Right atrium auricular region (tissue), 2 donors: ENCODE measurements at places on chromosomes 6 and 20. TPM values are rescaled to one million over a fixed set of nuclear protein-coding genes. Genes with fewer than 3 reads are reported as not detected.

- DNase-seq, result no peak
- no peaks in the 10 kb centered on the region for H3K27me3 ChIP-seq
These were observed 44.2 kb downstream of the CHD6 start for GRCh38 chr20:41573955-41574354.

- H3K27me3 ChIP-seq, result no peaks in the 10 kb centered on the region
- no peak for DNase-seq
- H3K27ac ChIP-seq, result peak overlapping the region; percentile 40
- no peaks in the 10 kb centered on the region for H3K36me3 ChIP-seq
- H3K4me1 ChIP-seq, result no peaks in the 10 kb centered on the region
- H3K4me3 ChIP-seq, result no peak overlapping the region
These were observed 102.6 kb downstream of the CDC5L start for GRCh38 chr6:44489910-44490604.

DNA sequence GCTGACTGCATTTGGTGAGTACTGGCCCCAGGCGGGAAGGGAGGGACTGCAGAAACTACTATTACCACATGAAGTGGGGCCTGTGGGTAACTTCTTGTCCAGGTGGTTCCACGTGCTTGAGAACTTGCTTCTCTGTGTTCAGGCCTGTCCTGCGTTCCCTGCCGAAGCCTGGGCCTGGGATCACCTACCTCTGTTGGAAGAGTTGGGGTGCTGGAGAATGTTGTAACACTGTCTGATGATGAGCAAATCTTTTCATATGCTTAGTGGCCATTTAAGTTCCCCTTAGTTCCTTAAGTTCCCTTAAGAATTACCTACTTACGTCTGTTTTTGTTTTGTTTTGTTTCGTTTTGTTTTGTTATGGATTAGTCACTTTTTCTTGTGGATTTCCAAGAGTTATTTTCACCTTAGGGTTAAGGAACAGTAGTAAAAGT lies 154.4 kb downstream of the DTNBP1 start:
- H3K27me3 ChIP-seq, result no peaks in the 10 kb centered on the region
- peaks cover 51% of the 10 kb centered on the region for H3K4me1 ChIP-seq
- no peak overlapping the region for H3K27ac ChIP-seq
- no peak for DNase-seq
- H3K4me3 ChIP-seq, result no peak overlapping the region

The SLC17A2 gene
- total RNA-seq, result not detected

The SAPCD1 gene
- total RNA-seq, result not detected

DNA sequence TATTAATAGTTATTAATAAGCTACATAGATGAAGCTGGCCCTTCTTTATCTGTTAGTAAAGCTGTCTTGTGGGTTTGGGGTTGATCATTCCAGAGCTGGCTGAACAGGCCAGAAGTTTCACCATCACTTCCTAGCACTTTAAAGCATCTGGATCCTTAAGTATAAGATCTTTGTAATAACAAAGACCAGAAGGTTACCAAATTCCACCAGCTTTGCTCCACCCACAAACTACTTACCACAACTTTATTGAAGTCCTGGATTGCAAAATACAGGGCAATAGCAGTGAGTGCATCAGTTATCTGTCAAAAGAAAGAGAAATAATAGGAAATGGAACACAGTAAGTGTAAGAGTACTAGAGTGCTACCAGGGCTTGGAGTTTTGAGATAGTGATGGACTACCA lies 33.0 kb downstream of the PIGU start:
- no peak for DNase-seq
- H3K27me3 ChIP-seq, result no peaks in the 10 kb centered on the region
- H3K36me3 ChIP-seq, result no peaks in the 10 kb centered on the region
- H3K4me3 ChIP-seq, result no peak overlapping the region

DNA sequence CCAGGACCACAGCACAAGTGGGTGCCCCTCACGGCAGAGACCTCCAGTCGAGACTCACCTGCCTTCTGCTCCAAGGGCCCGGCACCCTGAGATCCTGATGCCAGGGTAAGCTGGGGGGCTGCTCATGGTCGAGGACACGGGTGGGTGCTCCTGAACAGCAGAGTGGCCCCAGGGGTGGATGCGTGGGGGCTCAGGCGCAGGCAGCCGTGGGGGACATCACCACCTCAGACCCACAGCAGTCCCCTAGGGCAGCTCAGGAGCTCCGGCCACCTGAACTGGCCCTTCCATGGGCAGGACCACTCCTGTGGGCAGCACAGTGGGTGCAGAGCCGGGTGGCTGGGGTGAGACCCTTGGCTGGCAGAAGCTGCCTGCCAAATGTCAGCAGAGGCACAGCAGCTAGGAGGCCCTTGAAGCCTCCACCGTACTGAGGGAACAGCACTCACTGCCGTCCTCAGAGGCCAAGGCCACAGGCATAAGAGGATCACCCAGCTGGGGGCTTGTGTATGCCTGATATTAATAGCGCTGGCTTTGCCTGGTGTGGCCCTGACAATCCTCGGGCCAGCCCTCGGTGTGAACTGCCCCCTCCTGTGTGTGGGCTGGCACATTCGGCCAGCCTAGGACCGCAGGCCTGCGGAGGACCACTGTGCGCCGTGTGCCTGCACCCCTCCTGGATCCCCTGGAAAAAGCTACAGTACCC lies 5.4 kb downstream of the UCKL1 start:
- peaks cover 96% of the 10 kb centered on the region for H3K4me1 ChIP-seq
- H3K4me3 ChIP-seq, result peak overlapping the region; percentile 32
- DNase-seq, result no peak
- H3K36me3 ChIP-seq, result peaks cover 4% of the 10 kb centered on the region
- no peaks in the 10 kb centered on the region for H3K27me3 ChIP-seq

The STX7 gene
- 39.9 TPM for total RNA-seq

GRCh38 chr6:28802417-28803336 lies 121.1 kb downstream of the TRIM27 start:
- no peaks in the 10 kb centered on the region for H3K27me3 ChIP-seq
- H3K4me3 ChIP-seq, result no peak overlapping the region
- no peaks in the 10 kb centered on the region for H3K4me1 ChIP-seq
- H3K27ac ChIP-seq, result no peak overlapping the region

DNA sequence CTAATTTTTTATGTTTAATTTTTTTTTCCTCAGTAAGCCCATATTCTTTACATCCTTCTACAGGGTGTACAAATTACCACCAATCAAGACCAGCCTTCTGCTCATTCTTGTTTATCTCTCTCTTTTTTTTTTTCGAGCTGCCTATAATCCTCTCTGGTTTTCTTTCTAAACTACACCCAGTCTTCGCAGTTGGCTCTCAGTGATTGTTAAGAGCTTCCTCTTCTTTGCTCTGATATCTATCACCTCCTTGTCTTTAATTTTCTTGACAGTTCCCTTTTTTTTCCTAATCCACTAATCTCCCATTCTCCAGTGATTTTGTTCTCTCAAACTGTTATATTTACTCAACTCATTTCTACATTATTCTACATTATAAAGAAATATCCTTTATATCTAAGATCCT lies 38.5 kb upstream of the PTPRK start:
- H3K4me1 ChIP-seq, result no peaks in the 10 kb centered on the region
- no peaks in the 10 kb centered on the region for H3K27me3 ChIP-seq
- no peak overlapping the region for H3K27ac ChIP-seq
- DNase-seq, result no peak

The ULBP3 gene
- 1.4 TPM for total RNA-seq

- H3K4me1 ChIP-seq, result no peaks in the 10 kb centered on the region
- H3K27me3 ChIP-seq, result no peaks in the 10 kb centered on the region
- no peak overlapping the region for H3K4me3 ChIP-seq
- H3K27ac ChIP-seq, result no peak overlapping the region
These were observed 24.6 kb downstream of the VSTM2L start for GRCh38 chr20:37927410-37928095.

GRCh38 chr6:41730531-41731436 lies 4.6 kb downstream of the TFEB start:
- H3K4me1 ChIP-seq, result no peaks in the 10 kb centered on the region
- DNase-seq, result no peak
- no peaks in the 10 kb centered on the region for H3K27me3 ChIP-seq
- H3K27ac ChIP-seq, result peak overlapping the region; percentile 43
- no peaks in the 10 kb centered on the region for H3K36me3 ChIP-seq
- no peak overlapping the region for H3K4me3 ChIP-seq

DNA sequence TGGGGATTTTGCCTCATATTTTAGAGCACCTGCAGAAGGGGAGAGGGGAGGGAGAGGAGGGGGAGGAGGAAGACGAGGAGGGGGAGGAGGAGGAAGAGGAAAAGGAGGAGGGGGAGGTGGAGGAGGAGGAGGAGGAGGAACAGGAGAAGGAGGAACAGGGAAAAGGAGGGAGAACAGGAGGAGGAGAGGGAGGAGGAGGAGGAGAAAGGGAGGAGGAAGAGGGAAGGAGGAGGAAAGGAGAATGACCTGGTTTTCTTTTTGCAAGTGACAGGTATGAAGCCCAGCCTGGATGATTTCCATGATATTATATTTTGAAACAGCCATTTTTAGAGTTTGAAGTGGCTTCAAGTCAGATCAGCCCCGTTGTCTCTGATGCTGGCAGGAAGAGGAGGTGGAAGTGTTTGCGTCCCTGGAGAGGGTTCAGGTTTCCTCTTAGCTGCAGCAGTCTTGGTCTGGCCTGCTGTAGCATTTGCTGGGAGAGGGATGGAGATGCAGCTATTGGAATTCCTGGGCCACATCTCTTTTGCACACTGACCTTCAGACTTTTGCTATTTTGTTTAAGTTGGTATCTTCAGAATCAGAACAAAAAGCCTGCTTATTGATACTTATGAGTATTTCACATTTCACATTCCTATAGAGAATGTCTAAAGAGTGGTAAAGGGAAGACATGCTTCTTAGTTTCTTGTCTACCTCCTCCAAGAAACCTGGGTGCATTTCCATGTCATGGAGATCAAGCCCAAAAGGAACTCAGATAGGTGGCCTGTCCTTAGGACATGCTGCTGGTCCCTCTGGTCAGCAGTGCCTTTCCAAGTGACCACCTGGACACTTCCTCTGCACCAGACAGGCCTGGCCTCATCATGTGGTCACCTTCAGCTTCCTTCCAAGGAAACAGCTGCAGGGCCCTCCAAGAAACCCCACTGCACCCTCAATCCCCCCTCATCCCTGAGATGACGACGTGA lies 54.3 kb upstream of the IYD start:
- H3K36me3 ChIP-seq, result no peaks in the 10 kb centered on the region
- H3K27ac ChIP-seq, result no peak overlapping the region
- DNase-seq, result no peak
- no peak overlapping the region for H3K4me3 ChIP-seq
- no peaks in the 10 kb centered on the region for H3K27me3 ChIP-seq

DNA sequence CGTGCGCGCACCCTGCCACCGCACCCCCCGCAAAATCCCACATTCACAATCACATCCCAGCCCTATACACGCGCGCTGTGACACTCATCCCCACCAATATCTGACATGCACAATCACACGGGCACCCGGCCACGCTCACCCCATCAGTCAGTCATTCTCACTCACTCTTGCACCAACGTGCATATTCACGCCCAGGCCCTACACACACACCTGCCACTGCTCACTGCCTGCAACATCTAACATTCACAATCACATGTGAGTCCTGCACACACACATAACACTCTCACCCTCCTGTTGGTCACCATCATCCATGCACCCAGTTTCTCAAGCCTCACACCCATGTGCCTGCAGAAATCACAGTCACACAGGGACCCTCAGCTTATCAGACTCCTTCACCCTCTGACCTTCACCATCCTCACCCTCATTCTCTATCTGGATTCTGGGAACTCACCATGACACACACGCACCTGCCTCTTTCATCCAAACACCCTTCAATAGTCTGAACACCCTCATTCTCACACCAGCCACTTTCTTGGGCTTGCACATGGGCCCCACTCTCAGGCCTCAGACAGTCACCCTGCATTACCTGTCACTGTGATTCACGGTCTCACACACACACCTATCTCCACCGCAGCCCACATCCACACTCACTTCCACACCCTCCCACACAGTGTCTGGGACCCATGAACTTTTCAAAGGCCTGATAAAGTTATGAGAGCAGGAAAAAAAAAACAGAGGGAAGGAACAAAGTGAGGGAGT lies 748 bp upstream of the ATP9A start:
- no peak for DNase-seq
- no peak overlapping the region for H3K27ac ChIP-seq
- H3K4me1 ChIP-seq, result peaks cover 14% of the 10 kb centered on the region
- no peaks in the 10 kb centered on the region for H3K36me3 ChIP-seq

GRCh38 chr6:135093578-135093977 lies 39.0 kb upstream of the HBS1L start:
- DNase-seq, result no peak
- no peak overlapping the region for H3K4me3 ChIP-seq
- H3K36me3 ChIP-seq, result no peaks in the 10 kb centered on the region
- H3K27ac ChIP-seq, result no peak overlapping the region
- H3K4me1 ChIP-seq, result no peaks in the 10 kb centered on the region

The LAMA5 gene
- 61.1 TPM for total RNA-seq

GRCh38 chr6:13261464-13261994 lies 66.8 kb downstream of the TBC1D7 start:
- H3K27me3 ChIP-seq, result no peaks in the 10 kb centered on the region
- H3K27ac ChIP-seq, result no peak overlapping the region
- H3K4me1 ChIP-seq, result no peaks in the 10 kb centered on the region
- no peak overlapping the region for H3K4me3 ChIP-seq
- no peak for DNase-seq
- H3K36me3 ChIP-seq, result no peaks in the 10 kb centered on the region

The SMOC2 gene
- total RNA-seq, result 10.8 TPM

- no peaks in the 10 kb centered on the region for H3K36me3 ChIP-seq
- no peaks in the 10 kb centered on the region for H3K4me1 ChIP-seq
- no peaks in the 10 kb centered on the region for H3K27me3 ChIP-seq
- no peak for DNase-seq
- H3K4me3 ChIP-seq, result no peak overlapping the region
- H3K27ac ChIP-seq, result no peak overlapping the region
These were observed 156.2 kb downstream of the KIF16B start for GRCh38 chr20:16417001-16417400.

The FERMT1 gene
- 1.5 TPM for total RNA-seq

DNA sequence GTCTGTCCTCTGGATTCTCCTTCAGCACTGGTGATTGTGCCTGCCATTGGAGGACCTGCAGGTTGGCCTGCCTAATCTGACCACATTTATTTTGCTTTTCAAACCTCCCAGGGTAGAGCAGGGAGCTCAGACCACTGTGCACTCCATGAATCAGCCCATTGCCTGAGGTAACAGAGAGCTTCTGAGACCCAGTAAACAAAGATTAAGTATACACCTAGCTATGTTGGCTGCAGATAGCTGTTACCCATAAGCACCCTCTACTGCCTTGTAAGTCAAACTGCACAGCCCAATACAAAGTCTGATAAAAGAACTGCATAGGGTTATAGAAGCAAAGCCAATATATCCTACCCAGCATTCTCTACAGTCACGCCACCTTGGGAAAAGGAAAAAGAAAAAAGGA lies 338.7 kb downstream of the HTR1B start:
- no peaks in the 10 kb centered on the region for H3K27me3 ChIP-seq
- no peak overlapping the region for H3K27ac ChIP-seq
- H3K36me3 ChIP-seq, result no peaks in the 10 kb centered on the region
- no peak for DNase-seq

The PRR18 gene
- total RNA-seq, result not detected

The COL9A3 gene
- total RNA-seq, result 4.2 TPM

GRCh38 chr20:39960522-39961428 lies 728.3 kb downstream of the MAFB start:
- no peak overlapping the region for H3K4me3 ChIP-seq
- H3K4me1 ChIP-seq, result no peaks in the 10 kb centered on the region
- DNase-seq, result peak; percentile 59
- H3K27ac ChIP-seq, result no peak overlapping the region
- H3K27me3 ChIP-seq, result no peaks in the 10 kb centered on the region
